NCI-H1694 (cell line): ENCODE measurements at places on chromosomes 2 and 18.

- no peak for DNase-seq
Observed at GRCh38 chr18:9779630-9780029, 71.5 kb downstream of the RAB31 start.

DNA sequence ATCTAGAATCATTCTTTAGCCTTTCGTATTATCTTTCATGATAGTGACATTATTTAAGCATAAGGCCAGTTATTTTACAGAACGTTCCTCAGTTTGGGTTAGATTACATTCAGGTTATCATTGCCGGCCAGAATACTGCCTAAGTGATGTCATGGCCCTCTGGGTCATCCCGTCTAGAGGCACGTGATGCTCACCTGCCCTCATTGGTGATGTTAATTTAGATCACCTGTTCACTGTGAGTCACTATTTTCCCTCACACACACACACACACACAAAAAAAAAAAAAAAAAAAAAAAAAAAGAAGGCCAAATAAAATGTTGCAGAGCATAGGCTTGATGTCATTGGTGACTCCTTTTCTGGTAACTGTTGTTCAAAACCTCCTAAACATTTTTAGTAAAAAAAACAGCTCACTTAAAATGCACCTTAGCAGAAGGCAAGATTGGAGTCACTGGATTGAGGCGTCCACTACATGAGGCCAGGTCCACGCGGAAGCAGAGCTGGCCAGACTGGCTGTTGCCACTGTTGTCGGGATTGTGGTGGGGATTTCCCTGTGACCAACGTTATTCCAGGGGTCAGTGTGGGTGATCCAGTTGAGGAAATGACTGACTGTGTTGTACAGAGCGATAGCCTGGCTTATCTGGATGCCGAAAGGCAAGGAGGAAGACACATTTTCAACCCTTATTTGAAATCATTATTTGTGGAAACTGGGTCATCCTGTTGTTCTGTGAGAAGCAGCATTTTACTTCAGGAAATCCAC is 52.1 kb upstream of the CNGA3 start:
- no peak for DNase-seq

- DNase-seq, result no peak
Observed at GRCh38 chr2:184527058-184527457, 71.3 kb upstream of the ZNF804A start.

GRCh38 chr2:235300368-235301201 is 193.3 kb upstream of the AGAP1 start:
- peak; percentile 34 for DNase-seq

DNA sequence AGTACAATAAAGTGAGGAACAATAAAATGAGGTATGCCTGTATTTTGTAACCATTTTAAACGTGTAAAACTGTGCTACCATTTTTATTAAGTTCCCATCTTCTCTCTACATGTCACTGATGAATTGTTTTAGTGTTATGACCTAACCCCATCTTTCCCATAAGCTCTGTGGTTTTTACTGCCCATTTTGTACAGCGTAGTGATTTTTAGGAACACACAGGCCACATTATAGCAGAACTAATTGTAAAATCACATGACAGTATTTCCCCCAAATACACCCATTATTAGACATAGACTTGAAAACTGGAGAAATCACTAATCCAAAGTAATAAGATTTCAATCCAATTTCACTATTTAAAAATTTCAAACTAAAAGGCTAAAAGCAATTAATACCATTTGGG is 130.7 kb downstream of the TMEM247 start:
- DNase-seq, result no peak

DNA sequence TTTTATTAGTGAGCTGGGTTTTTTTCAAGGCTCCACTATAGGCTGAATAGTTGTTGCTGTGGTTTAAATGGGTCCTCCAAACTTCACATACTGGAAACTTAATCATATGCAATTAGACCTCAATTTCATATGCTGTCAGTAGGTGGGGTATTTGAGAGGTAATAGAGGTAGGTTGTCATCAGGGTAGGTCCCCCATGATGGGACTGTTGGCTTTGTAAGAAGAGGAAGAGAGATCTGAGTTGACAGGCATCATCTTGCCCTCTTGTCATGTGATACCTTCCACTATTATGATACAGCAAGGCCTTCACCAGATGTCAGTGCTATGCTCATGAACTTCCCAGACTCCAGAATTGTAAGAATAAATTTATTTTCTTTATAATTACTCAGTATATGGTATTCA is 819.4 kb downstream of the LRP1B start:
- no peak for DNase-seq

DNA sequence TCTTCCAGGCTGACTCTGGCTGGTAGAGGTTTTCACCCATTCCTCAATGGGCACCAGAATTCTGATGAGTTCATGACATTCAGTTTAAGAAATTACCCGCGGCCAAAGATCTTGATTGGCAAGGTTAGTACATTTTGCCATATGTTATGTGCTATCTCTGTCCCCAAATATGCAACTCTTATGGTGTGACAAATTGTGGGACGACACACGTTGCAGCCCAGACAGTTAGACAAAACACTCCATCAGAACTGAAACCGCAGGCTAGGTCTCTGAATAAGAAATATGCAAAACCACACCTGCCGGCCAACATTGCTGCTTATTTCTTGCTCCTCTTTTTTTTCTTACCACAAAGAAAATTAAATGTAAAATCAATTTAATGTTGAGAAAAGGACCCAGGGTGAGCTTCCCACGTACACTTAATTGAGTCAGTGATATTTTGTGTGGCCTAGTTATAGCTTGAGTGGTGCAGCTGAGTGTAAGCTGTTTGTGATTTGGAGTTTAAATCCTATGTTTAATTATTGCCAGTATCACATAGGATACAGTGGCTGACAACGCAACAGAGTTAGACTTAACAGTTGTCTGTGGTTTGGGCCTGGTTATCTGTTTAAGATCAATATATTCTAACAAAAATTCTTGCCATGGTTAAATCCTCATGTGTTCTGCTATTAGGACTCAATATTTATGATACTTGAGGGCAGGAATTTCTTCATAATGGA is 35.7 kb upstream of the LTBP1 start:
- no peak for DNase-seq

- DNase-seq, result no peak
Observed at GRCh38 chr2:222747526-222748160, 76.2 kb downstream of the MOGAT1 start.

DNA sequence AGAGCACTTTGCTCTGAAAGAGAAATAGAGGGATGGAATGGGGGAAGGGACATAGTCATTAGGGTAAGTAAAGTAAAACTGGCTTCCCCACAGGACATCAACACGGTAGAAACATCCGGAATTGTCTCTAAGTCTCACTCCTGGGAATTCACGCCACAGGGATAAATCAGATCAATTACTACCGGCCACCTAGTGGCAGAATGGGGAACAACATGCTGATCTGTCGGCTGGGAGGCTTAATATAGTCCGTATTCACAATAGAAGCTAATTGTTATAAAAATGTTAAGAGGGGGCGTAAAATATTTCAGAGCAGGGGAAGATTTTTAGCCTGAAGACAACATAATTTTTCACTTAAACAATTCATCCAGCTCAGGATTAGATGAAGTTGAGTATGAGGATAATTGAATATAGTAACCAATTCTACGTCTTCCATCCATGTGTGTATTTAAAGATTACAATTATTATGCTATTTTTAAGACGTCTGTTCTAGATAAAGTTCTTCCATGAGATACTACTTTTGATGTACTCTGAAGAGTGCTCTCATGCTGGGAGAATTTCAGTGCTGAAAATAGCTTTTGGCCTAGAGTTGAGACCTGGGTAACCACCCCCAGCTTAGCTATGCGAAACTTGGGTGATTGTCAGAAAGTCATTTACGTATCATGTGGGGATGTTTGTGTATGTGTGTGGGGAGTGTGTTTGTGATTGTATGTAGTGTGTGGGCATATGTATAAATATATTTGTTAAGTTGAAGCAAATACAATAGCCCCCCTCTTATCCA is 65.7 kb downstream of the LRRTM1 start:
- peak; percentile 35 for DNase-seq

GRCh38 chr2:223095207-223095606 is 43.2 kb downstream of the KCNE4 start:
- DNase-seq, result no peak

DNA sequence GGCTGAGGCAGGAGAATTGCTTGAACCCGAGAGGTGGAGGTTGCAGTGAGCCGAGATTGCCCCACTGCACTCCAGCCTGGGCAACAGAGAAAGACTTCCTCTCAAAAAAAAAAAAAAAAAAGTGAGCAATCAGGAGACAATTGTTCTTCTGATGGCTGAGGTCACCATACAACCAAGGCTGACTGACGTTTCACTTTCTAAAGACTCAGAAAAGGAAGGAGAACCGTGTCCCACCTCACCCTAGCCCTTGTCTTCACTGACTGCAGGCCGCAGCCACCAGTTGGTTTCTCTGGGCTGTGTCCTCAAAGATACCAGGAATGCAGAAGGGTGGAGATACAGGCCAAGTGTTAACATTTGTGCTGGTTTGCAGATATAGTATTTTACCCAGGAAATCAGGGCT is 7.7 kb upstream of the SLC35F6 start:
- DNase-seq, result no peak

DNA sequence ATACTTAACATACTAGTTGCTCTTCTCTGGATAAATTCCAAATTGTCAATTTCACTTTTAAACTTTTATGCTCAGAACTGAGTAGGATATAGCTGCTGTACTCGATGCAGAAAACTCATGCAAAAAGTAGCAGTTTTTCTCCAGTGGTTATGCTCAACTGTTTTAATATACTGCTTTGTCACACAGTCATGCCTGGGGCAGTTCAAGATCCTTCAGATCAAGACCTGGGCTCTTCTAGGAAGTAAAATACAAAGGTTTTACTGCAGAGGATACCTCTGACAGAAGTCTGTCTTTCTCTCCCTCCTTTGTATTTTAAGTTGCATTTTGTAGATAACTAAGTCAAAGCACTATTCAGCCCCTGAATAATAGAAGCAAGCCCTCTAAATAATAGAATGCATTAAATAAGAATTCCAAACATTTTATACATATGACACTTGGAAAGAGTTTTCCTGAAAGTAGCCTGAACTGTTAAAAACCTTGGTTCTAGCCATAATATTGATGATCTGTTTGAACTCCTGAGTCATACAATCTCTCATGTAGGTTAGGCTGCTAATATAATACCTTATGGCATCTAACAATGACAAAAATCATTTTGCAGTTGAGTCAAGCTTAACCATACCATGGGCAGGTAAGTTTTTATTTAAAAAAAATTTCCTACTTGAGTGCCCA is 183.3 kb upstream of the TRIB2 start:
- DNase-seq, result no peak

GRCh38 chr2:131425231-131425941 is 50.5 kb upstream of the TUBA3D start:
- no peak for DNase-seq

DNA sequence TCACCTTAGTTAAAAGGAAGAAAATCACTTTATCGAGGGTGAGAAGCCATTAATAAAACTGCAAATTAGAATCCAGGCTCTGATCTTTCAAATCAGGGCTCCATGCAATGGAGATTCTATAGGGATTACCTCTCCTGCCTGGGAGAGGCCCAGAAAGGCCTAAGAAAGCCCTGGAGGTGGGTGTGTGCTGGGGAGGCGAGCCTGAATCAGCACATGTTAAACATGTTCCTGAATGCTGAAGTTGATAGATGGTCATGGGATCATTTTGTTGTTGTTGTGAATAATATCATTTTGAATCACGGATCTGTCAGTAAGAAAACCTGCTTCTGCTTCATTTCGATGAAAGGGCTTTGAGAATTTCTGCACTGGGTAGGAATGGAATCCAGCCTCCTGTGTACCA is 254.3 kb downstream of the ACKR3 start:
- DNase-seq, result no peak

DNA sequence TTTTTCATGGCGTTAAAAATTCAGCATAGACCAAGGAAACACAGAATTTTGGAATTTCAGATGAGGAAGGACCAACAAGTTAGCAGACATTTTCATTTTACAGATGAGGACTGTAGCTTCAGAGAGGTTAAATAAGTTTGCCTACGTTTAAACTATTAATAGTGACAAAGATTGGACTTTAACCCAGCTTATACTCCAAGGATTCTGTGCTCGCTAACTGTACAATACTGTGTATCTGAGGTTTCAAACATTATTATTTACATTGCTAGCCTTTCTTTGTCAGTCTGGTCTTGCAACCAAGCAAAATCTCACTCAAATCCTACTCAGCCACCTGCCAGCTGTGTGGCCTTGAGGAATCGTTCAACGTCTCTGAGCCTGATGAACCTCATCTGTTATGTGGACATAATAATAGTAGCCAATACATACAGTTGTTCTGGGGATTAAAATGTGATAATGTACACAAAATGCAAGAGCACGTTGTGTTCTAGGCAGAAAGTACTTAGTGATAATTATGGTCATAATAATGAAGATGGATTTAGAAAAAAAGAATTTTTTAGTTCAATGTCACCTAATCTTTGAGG is 462.4 kb upstream of the TRIB2 start:
- DNase-seq, result no peak

GRCh38 chr2:28702415-28702861 is 49.2 kb upstream of the PPP1CB start:
- DNase-seq, result no peak

DNA sequence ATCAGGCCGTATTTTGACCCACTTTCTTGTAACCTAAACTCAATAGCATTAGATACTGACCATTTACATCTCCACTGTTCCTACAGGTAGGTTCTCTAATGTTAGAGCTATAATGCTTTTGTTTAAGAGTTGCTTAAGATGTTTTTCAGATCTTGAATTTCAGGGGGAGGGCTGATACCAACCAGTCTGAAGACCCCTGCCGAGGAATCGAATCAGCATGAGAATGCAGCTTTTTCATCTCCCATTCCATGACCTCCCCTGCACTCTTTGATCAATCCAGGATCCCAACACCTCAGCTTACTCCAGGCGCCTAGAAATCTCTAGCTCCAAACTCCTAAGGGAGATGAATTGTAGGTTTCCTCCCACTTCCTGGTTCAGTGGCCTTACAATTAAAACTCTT is 120.5 kb upstream of the MC4R start:
- no peak for DNase-seq

- no peak for DNase-seq
Observed at GRCh38 chr2:239339241-239339640, 61.6 kb downstream of the HDAC4 start.

DNA sequence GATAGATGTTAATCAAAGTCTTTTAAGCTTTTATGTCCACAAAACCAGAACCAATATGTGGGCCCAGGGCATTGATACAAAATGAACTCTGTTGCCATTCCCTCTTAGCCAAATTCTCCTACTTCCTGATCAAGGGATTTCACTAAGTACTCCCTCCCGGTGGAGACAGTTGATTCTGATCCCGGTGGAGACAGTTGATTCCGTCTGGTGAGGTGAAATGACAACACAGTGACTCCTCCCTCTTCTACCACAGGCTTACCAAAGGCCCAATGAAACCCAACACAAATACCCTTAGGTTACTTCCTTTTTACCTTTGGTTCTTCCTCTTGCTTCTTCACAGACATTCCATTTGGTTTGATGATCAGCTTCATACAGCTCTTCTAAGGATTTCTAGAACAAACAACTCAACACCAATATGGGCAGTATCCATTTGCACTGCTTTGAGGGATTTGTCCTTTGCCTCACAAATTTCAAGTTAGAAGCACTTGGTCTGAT is 153.8 kb downstream of the IKZF2 start:
- DNase-seq, result no peak

- peak; percentile 81 for DNase-seq
Observed at GRCh38 chr2:15159751-15160177, 401.4 kb downstream of the NBAS start.

- DNase-seq, result no peak
Observed at GRCh38 chr18:70165936-70166335, 39.6 kb downstream of the RTTN start.

- no peak for DNase-seq
Observed at GRCh38 chr18:23291456-23292205, 156.3 kb downstream of the CABLES1 start.
